Glutamatergic neuron (in vitro differentiated cells): ENCODE measurements at places on chromosomes 6 and 20. TPM values are rescaled to one million over a fixed set of nuclear protein-coding genes. Genes with fewer than 3 reads are reported as not detected.

The MLN gene
- not detected for total RNA-seq

DNA sequence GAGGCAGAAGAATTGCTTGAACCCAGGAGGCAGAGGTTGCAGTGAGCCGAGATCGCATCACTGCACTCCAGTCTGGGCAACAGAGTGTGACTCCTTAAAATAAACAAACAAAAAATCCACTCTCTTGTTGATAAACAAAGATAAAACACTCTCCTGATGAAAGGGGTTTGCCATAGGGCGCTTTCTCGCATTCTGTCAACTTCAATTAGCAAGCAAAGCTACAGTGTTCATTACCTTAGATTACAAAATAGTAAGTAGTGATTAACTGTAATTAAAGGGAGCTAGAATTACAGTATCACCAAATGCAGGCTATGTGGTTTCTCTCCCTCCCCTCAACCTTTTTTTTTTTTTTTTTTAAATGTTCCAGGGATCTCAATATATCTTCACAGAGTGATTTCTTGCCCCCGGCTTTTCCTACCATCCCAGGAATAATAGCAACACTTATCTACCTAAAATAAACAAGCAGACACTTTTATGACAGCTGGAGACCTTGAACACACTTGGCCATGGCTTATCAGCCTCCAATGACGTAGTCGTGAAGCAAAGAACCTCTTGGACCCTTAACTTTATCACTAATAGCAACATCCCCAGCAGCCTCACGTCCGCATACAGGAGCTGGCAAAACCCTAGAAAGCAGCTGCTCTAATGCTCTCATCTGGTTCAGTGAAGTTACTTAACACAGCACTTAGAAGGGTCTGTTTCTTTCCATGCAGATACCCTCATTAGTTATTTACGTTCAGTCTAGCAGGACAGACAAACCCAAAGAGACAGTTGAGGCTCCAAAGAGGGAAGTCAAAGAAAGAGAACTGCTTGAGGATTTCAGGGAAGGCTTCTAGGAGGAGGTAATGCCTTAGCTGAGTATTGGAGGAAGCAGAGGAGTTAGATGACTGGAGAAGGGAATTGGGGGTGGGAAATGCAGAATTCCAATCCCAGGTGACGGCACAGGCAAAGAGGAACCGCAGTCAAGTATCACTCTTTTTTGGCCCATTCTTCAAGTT, 37.9 kb upstream of the NEDD9 start:
- DNase-seq, result no peak

DNA sequence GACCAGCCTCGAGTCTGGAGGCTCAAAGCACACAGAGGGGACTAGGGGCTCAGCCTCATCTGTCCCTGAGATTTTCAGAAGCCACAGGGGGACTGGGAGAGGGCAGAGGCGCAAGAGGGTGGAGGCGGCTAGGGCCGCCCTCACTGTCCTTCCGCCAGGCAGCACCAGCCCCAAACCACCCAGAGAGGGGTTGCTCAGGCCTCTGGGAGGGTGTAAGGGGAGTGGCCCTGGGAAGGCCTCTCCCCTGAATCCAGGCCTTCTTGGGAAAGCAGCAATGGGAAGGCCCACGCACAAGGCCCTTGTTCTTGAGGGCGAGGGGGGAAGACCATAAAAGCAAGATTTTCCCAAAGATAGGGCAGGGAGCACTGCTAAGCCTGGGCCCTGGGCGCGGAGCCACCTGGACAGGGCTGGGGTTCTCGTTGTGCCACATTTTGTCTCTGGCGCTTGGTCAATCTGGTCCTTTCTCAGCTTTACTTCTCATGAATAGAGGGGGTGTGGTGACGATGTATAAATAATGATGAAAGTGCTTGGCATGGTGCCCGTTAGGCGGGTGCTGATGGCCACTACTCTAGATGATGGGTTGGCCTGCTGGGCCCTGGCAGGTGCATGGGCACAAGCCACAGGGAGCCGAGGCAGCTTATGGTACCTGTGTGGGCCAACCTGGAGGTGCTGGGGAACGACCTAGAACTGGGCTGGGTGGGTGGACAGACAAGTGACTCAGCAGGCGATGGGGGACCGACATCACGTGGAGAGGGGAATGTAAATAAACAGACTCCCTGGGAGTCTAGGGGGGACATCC, 4.8 kb downstream of the SAMD10 start:
- DNase-seq, result no peak

DNA sequence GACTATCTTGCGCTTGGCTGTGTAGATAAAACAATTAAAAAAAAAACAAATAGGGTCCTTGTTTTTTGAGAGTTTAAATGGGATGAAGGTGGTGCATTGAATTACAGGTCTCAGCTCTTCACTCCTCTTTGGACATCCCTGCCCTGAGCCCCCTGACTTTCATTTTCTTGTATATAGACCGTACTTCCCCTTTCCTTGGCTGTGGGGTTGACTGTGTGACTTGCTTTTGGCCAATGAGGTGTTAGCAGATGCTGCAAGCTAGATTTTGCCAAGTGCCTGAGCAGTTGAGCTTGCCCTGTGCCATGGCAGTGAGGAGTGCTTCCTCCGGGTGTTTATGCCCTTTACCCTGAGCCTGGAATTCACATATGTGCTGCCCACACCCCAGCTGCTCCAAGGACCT, 386.1 kb upstream of the ZFP64 start:
- DNase-seq, result no peak

GRCh38 chr20:17660667-17661066, 21.4 kb downstream of the RRBP1 start:
- DNase-seq, result no peak
